ENCODE measurements at places on chromosomes 4 and X.

DNA sequence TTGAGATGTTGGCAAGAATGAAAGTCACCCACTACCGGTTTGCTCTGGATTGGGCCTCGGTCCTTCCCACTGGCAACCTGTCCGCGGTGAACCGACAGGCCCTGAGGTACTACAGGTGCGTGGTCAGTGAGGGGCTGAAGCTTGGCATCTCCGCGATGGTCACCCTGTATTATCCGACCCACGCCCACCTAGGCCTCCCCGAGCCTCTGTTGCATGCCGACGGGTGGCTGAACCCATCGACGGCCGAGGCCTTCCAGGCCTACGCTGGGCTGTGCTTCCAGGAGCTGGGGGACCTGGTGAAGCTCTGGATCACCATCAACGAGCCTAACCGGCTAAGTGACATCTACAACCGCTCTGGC lies 12.3 kb downstream of the RPL9 start:
- no peak for DNase-seq

DNA sequence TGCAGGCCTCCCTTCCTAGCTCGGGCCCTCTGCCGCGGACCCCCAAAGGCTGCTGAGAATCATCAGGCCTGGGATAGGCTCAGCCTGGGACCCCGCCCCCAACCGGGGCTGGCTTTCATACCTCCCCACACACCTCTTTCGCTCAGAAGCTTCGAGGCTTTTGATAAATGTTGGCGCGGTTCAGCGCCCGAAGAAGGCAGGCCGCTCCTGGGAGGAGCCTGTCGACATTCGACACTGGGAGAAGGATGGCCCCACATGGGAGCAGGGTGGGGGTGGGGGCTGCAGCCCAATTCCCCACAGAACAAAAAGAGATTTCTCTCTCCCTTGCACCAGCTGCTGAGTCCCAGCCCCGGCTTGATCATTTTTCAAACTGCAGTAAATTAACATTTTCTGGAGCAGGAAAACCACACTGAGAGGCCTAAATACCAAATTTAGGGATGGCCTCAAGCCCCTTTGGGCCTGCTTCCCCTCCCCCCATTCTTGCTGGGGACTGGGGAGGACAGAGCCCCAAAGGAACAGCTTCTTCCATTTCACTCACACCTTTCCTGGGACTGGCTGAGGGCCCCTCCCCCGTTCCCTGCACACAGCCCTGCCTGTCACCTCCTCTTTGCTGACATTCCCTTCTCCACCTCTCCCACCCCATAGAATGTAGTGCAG lies 112.9 kb upstream of the PJA1 start:
- no peak for DNase-seq

DNA sequence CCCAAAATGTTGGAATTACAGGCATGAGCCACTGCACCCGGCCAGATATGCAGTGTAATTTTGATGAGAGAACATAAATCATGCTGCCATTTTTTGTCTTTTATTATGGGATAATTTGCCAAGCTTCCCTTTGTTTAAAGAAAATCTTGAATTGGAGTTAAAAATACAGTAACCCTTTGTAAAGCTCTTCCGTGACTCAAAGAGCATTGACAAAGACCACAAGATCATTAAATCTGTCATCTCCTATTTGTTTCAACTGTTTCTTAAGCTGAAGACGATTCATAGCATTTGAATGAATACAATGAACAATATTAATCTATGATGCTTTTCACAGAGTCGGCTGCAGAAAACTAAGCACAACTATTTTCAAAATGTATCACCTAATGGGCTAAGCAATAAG lies 132.6 kb downstream of the ANAPC4 start:
- no peak for DNase-seq

GRCh38 chr4:40193578-40193977 lies 3.3 kb upstream of the RHOH start:
- no peak for DNase-seq

- DNase-seq = no peak
These were observed 117.0 kb upstream of the TEX13C start for GRCh38 chrX:125202591-125203248.

GRCh38 chr4:48307528-48307927 lies 33.8 kb upstream of the SLAIN2 start:
- no peak for DNase-seq

- no peak for DNase-seq
These were observed 47.0 kb downstream of the TEX13B start for GRCh38 chrX:107935200-107935599.

DNA sequence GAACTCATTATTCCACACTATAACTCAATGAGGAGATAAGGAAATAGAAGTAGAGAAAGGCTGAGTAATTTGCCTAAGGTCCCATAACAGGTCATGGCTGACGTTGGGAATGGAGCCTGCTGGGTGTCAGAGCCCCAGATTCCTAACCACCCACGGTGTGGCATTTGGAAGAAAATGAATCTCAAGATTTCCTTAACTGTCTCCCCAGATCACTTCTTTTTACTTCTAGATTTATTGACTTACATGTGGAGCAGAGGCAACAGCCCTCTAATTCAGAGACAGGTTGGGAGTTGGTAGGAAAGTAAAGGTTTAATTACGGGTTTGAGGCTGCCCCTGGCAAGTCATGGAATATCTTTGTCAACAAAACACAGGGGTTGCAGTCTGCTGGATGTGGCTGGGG lies 134.0 kb downstream of the ARHGAP10 start:
- no peak for DNase-seq

DNA sequence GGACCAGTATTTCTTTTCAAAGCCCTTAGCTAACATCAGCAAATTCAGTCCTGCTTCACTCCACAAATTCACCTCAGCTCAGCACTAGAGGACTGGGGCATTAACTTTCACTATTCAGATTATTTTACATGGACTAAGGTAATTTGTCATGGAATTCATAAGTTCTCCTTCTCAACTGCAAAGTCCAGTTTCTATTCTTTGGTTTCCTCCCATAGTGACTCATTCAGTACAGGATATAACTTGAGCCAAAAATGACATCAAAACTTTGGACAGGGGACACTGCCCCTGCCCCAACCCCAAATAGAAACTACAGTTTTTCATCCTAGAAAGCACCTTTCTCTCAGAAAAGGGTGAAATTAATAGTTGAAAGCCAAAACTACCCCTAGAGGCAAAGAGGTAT lies 52.7 kb downstream of the COX7B2 start:
- no peak for DNase-seq

DNA sequence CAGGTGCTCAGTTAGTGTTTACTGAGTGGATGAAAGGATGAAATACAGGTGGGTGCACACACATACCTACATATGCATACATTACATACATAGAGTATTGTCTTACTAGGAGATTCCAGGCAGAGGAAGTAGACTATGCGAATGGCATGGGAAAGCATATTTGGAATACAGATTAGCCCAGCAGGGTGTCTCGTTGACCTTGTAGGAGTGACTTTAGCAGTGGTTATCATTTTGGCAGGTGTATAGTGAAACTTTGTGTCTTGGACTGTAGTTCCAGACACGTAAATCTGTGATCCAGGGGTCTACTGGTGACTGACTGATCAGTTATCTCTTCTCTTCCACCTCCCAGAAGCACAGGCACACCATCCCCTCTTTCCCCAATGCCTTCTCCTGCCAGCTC lies 86.3 kb downstream of the KLHL8 start:
- DNase-seq = no peak

DNA sequence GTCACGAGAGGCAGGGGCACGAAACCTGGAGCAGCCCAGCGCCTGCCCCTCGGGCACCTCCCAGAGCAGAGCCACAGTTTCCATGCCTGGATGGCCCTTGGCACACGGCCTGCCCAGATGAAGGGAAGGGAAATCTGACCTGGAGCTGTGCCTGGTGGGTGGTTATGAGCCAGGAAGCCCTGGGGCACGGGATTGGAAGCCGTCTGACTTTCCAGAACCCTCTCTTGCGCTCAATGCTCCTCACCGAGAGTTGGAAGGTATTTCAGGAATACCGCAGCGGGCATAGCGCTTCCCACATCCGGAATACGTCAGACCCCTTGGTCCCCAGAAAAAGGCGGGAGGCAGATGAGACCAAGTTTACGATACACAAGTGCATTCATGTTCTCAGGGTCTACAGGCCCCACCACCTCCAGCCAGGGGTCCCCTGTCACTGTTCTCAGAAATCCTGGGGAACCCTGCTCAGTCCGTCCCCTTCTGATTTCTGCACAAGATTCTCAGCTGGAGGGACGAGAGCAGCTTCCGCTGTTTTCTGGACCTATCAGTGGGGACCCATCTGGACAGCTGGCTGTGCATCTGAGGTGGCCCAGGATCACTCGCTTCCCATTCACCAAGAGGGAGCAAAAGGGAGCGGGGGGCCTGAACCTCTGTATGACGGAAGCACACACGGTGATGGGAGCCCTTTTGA lies 172.9 kb downstream of the AFAP1 start:
- DNase-seq = no peak

GRCh38 chr4:27003642-27004113 lies 143.0 kb downstream of the STIM2 start:
- DNase-seq = peak; percentile 40

DNA sequence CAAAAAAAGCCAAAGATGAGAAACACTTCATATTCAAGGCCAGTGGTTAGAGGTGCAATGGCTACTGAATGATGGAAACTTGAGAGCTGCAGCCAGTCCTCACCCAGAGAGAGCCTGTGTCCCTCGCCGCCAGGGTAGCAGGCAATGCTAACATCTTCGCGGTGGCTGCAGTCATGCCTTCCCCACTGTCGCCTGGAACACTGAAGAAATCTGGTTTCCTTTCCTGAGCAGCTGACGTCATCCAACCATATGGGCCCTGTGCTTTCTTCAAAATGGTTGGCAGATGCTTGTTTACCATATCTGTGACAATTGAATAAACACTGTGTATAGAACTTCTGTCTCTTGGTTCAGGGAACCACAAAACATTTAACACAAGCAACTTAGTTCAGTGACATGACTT lies 39.7 kb downstream of the PRSS12 start:
- DNase-seq = no peak

DNA sequence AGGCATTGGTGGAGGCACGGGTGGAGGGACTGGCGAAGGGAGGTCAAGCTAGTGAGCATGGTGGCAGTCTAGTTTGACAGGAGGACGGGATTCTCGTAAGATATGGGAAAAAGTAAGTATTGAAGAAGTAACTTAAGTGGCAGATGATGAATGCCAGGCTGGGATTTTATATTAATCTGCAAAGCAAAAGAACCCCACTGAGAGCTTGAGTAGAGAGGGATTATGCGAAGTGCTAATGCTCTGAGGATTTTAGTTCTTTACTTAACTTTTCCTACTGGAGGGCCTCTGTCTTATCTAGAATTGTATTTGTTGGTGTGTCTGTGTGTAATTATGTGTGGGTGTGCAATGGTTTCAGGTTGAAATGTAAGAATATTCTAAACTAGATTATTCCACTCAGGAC lies 327.9 kb downstream of the FAT4 start:
- DNase-seq = no peak

GRCh38 chr4:182758273-182758672 lies 158.9 kb downstream of the DCTD start:
- no peak for DNase-seq

DNA sequence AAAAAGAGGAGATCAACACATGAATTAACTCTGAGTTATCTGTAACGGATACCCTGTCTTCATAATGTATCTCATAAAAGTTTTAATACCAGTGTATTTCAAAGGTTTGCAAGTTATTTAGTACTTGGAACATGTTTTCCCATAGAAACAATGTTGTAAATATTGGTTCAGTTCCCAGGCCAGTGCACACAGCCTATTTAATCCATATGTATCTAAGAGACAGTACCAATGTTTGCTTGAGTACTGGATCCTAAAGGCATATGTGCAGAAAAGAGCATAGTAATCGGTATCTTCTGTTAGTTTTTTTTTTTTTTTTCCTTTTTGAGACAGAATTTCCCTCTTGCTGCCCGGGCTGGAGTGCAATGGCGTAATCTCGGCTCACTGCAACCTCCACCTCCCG lies 46.1 kb downstream of the SLIT2 start:
- no peak for DNase-seq

DNA sequence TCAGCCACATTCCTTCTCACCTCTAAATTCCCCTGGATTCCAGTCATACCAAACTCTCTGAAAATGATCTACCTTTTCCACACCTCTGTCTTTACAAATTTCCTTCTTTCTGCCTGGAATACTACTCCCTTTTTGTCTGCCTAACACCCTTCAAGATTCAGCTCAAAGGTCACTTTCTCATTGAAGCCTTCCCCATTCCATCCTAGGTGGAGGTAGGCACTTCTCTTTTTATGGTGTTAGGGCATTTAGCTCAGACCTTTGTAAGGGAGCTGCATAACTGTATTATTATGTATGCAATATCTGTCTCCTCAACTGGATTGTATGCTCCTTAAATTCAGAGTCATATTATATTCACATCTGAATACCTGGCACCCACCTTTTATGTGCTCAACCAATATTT lies 137.7 kb downstream of the RCHY1 start:
- no peak for DNase-seq

- no peak for DNase-seq
These were observed 13.3 kb upstream of the ZNF827 start for GRCh38 chr4:145951931-145952330.

DNA sequence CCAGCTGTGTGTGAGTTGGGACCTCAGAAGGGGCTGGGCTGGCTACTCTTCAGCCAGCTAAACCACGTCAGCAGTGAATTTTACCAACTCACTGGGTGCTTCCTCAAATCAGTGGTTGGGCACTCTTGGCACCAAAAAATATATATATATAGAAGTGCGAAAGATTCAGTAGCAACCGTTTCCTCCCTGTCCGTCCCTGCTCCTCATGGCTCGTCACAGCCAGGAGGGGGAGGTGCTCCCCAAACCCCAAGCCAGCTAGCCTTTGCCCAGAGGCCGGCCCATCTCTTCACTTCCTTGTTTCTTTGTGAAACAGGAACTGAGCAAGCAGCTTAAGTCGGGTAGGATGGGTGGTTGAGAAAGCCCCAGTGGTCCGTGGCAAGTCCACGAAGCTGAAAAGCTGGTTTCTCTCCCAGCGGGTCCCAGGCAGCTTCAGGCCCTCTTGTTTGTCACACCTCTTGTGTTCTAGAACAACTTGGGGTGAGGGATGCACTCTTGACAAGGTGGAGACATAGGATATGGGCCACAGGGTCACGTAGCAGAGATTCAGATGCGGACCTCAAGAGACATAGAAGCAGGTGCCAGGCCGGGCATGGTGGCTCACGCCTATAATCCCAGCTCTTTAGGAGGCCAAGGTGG lies 6.8 kb upstream of the SASH3 start:
- DNase-seq = no peak

GRCh38 chr4:76779740-76780459 lies 118.0 kb downstream of the SOWAHB start:
- no peak for DNase-seq

GRCh38 chr4:106105697-106106096 lies 210.3 kb downstream of the TBCK start:
- no peak for DNase-seq

- no peak for DNase-seq
These were observed 45.9 kb downstream of the ABLIM2 start for GRCh38 chr4:8112672-8113071.

- no peak for DNase-seq
These were observed 35.0 kb downstream of the RFC1 start for GRCh38 chr4:39331191-39331590.

DNA sequence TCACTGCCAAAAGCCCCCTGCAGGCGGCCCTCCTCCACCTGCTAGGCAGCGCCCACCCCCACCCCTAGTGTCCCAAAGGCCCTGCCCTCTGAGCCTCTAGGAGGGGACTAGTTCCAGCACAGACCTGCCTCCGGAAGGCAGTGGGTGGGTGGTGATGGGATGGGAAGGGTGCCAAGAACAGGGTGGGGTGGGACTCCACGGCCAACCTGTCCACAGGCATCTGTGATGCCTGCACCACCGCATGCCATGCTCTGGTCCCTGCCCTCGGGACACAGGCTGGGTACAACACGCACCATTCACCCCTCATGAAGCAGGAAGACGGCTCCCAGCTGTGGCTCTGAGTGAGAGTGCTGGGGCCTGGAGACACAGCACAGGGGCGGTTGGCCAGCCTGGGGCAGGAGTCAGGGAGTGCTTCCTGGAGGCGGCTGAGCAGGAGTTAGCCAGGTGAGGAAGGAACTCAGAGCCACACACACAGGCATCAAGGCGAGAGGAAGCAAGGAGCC lies 243.1 kb upstream of the PSAPL1 start:
- no peak for DNase-seq
